ENCODE measurements at places on chromosomes 1 and 21. TPM values are rescaled to one million over a fixed set of nuclear protein-coding genes. Genes with fewer than 3 reads are reported as not detected.

The EPHA2 gene
- total RNA-seq = not detected

The GNAT2 gene
- not detected for total RNA-seq

The CRYBG2 gene
- total RNA-seq = not detected

The BSND gene
- not detected for total RNA-seq

The GBP4 gene
- total RNA-seq = not detected

The AK5 gene
- total RNA-seq = not detected

The BRWD1 gene
- 78.1 TPM for total RNA-seq

The AMIGO1 gene
- total RNA-seq = 1.1 TPM

DNA sequence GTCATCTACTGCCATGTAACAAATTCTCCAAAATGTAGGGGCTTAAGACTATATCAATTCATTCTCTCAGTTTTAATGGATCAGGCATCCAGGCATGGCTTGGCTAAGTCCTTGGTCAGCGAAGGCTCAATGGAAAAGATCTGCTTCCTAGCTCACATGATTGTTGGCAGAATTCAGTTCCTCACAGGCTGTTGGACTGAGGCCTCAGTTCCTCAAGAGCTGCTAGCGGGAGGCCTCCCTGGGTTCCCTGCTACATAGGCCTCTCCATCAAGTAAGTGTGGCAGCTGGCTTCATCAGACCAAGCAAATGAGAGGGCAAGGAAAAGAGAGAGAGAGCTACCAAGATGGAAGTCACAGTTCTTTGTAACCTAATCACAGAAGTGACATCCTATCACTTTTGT lies 19.6 kb upstream of the EYA3 start:
- peaks cover 10% of the 10 kb centered on the region for H3K4me1 ChIP-seq
- H3K27ac ChIP-seq = no peak overlapping the region
- no peak overlapping the region for H3K4me3 ChIP-seq
- no peaks in the 10 kb centered on the region for H3K36me3 ChIP-seq

DNA sequence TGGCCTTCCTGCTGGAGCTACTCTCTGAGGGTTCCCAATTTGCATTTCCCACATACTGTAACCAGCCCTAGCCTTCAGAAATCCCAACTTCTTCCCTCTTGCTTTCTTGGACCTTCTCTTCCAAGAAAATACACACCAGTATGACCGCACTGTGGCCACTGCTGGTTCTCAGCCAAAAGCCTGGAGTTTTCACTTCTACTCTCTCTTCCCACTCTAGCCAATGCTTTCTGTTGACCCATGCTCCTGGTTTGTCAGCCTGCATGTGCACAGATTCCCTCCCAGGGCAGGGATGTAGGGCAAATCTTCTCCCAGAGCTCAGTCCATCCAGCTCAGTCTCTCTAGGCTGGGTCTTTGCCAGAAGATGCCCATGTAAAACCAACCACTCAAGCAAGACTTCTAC lies 664 bp downstream of the SLAMF1 start:
- H3K27me3 ChIP-seq = no peaks in the 10 kb centered on the region
- H3K4me3 ChIP-seq = no peak overlapping the region

GRCh38 chr1:167538657-167539056 lies 14.9 kb downstream of the CREG1 start:
- peaks cover 45% of the 10 kb centered on the region for H3K4me1 ChIP-seq
- H3K36me3 ChIP-seq = peaks cover 21% of the 10 kb centered on the region
- H3K27ac ChIP-seq = no peak overlapping the region
- no peak overlapping the region for H3K4me3 ChIP-seq
- no peaks in the 10 kb centered on the region for H3K27me3 ChIP-seq
- no peak for DNase-seq

DNA sequence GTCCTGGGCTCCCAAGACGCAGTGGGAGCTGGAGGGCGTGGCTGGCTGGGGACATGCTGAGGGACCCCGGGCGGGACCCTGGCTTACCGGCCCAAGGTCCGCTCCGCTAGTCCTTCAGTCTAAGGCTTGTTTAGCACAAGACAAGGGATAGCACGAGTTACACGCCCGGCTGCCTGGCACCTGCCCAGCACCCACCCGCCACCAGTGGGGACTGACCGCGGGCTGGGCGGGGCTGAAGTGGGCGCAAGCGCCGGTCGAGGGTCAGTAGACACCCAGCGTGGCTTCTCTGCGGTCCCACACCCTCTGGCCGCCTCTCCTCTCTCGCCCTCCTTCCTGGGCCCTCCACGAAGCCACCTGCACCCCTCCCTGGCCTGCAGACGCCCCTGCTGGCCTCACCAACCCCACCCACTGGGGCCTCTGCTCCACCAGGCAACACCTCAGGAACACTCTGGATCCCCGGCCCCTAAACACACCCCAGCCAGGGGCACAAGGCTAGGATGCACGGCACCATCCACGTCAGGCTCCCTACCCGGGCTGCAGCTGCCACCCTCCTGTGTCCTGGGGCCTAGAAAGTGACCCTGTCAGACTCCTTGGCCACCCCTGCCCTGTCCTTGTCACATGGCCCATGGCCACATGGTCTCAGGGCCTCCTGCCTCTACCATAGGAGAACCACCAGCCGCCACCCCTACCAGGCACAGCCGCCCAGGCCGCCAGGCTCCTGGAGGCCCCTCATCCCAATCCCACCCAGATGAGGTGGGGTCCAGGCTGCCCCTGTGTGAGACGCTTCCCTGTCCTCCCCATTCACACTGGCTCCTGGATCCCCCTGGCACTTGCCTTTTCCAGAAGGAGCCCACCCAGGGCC lies 6.1 kb downstream of the TAS1R3 start:
- H3K27ac ChIP-seq = no peak overlapping the region
- no peak for DNase-seq
- peaks cover 5% of the 10 kb centered on the region for H3K36me3 ChIP-seq
- H3K4me1 ChIP-seq = peaks cover 24% of the 10 kb centered on the region
- no peaks in the 10 kb centered on the region for H3K27me3 ChIP-seq

- no peaks in the 10 kb centered on the region for H3K27me3 ChIP-seq
- no peaks in the 10 kb centered on the region for H3K36me3 ChIP-seq
- no peaks in the 10 kb centered on the region for H3K4me1 ChIP-seq
- H3K4me3 ChIP-seq = no peak overlapping the region
- H3K27ac ChIP-seq = no peak overlapping the region
Measured at GRCh38 chr1:94019327-94019726, 101.6 kb downstream of the ABCA4 start.

- H3K4me3 ChIP-seq = no peak overlapping the region
- H3K27me3 ChIP-seq = no peaks in the 10 kb centered on the region
- no peak overlapping the region for H3K27ac ChIP-seq
- no peaks in the 10 kb centered on the region for H3K4me1 ChIP-seq
Measured at GRCh38 chr1:229184066-229184465, 86.8 kb upstream of the RAB4A start.

- no peak overlapping the region for H3K27ac ChIP-seq
- no peaks in the 10 kb centered on the region for H3K27me3 ChIP-seq
- no peaks in the 10 kb centered on the region for H3K36me3 ChIP-seq
- H3K4me3 ChIP-seq = no peak overlapping the region
- H3K4me1 ChIP-seq = peaks cover 8% of the 10 kb centered on the region
- DNase-seq = no peak
Measured at GRCh38 chr1:157380523-157380922, 171.8 kb downstream of the FCRL5 start.

DNA sequence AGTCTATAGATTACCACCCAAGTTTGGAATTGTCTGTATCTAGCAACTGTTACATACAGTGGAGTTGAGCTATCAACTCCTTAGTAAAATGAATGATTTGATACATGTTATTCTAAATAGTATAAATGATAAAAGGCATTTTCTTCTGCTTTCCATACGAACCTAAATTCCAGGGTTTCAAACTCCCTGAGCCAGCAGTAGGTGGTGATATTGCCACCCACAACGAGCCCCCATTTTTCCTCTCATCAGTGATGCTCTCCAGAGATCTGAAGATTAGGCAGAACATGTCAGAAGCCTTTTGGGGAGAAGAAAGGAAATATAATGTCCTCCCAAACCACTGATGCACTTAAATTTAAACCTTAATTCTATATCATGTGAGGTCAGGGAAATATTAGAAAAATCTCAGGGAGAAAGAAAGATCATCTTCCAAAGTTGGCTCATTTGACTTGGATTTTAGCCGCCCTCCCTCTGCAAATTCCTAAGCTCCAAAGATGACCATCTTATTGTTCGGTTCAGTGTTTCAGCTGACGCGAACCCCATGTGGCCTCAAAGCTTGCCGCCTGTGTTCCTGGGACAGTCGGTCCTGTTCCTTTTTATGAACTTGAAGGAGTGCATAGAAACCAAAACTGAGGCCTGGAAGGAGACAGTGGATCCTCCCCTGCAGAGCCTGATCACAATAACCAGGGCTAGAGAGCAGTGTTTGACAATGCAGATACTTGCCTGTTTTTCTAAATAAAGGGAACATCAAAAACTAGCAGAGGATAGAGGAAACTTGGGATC lies 2.3 kb downstream of the EVA1C start:
- no peak overlapping the region for H3K27ac ChIP-seq
- no peak overlapping the region for H3K4me3 ChIP-seq
- no peaks in the 10 kb centered on the region for H3K4me1 ChIP-seq
- DNase-seq = no peak

GRCh38 chr1:46413596-46413985 lies 19.5 kb downstream of the FAAH start:
- H3K27ac ChIP-seq = no peak overlapping the region
- no peak overlapping the region for H3K4me3 ChIP-seq
- H3K4me1 ChIP-seq = no peaks in the 10 kb centered on the region
- no peaks in the 10 kb centered on the region for H3K36me3 ChIP-seq

- H3K36me3 ChIP-seq = no peaks in the 10 kb centered on the region
- no peaks in the 10 kb centered on the region for H3K27me3 ChIP-seq
- no peaks in the 10 kb centered on the region for H3K4me1 ChIP-seq
- H3K4me3 ChIP-seq = no peak overlapping the region
- DNase-seq = no peak
Measured at GRCh38 chr1:94335447-94335846, 82.7 kb upstream of the ABCD3 start.

DNA sequence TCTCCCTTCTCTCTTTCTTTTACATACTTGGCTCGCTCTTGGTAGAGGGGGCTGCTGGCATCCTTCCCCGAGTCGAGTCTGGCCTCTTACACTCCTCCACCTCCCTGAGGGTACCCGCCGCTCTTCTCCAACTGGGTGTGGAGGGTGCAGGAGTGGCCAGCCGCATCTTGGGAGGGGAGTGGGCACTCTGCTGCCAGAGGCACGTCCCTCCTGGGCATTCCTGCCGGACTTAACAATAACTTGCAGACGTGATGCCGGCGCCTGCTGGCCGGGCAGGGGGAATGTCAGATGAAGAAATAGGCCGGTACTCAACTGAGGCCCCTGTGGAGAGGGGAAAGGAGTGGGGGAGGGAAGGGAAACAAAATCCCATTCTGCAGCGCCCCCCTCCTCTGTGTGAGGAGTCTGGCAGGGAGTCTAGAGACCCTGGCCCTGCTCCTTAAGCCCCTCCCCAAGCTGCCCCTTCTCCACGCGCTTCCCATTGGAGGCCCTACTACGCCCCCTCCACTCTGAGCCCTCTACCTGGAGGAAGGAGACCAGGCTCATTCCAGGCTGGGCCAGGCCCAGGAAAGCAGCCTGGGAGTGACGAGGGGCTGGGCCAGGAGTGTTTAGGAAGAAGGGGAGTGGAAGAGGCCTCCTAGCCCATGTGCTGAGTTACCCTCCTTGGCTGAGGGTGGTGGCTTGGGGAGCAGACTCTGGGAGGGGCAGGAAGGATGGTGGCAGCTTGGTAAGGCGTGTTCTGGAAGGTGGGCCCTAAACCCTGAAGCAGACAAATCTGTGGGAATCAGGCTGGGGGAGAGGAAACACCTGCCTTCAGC lies 1.8 kb downstream of the ATP2B4 start:
- peaks cover 16% of the 10 kb centered on the region for H3K4me1 ChIP-seq
- H3K27ac ChIP-seq = no peak overlapping the region
- DNase-seq = peak; percentile 36
- no peak overlapping the region for H3K4me3 ChIP-seq
- no peaks in the 10 kb centered on the region for H3K27me3 ChIP-seq

DNA sequence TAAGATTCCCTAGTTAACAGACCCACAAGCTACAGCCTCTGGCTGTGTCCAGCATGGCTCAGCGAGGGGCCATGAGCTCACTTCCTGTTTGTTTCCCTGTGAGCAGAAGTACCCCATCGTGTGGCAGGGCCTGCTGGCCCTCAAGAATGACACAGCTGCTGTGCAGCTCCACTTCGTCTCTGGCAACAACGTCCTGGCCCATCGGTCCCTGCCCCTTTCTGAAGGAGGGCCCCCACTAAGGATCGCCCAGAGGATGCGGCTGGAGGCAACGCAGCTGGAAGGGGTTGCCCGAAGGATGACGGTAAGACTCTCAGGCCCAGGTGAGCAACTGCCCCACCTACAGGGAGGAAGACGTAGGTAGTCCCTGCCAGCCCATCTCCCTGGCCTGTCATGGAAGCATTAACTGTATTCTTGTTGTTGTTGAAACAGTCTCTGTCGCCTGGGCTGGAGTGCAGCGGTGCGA lies 38.2 kb downstream of the ZBTB17 start:
- H3K27ac ChIP-seq = no peak overlapping the region
- peaks cover 10% of the 10 kb centered on the region for H3K36me3 ChIP-seq
- H3K27me3 ChIP-seq = no peaks in the 10 kb centered on the region
- H3K4me1 ChIP-seq = no peaks in the 10 kb centered on the region

- no peak for DNase-seq
- peaks cover 6% of the 10 kb centered on the region for H3K4me1 ChIP-seq
- H3K27me3 ChIP-seq = no peaks in the 10 kb centered on the region
- H3K36me3 ChIP-seq = no peaks in the 10 kb centered on the region
Measured at GRCh38 chr1:223410036-223410435, 16.8 kb downstream of the CCDC185 start.

DNA sequence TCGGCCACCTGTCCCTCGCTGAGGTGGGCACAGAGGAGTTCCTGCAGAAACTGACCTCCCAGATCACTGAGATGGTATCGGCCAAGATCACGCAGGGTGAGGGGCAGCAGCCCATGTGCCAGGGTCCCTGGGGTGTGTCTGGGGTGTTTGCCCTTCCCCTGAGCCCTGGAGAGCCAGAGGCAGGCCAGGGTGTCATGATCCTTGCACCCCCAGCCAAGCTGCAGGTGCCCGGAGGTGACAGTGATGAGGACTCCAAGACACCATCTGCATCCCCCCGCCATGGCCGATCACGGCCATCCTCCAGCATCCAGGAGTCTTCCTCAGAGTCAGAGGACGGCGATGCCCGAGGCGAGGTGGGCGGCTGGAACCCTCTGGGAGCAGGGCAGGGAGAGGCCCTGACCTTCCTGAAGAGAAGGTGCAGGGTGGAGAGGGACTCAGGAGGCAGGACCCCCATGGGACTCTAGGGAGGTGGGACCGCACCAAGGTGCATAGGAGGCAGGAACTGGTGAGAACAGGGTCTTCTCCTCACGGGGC lies 69.5 kb downstream of the TRIM11 start:
- H3K4me3 ChIP-seq = no peak overlapping the region
- H3K27me3 ChIP-seq = no peaks in the 10 kb centered on the region
- no peak overlapping the region for H3K27ac ChIP-seq
- no peaks in the 10 kb centered on the region for H3K36me3 ChIP-seq
- no peak for DNase-seq
